Endodermal cell (in vitro differentiated cells): ENCODE measurements at places on chromosomes 13 and 19. TPM values are rescaled to one million over a fixed set of nuclear protein-coding genes. Genes with fewer than 3 reads are reported as not detected.
A peak's percentile ranks its signal among the peaks of the same experiment; 100 is the strongest.

The TEX29 gene
- 0.47 TPM in 1 of 2 replicates, not detected in the other for total RNA-seq

The TBXA2R gene
- 0.29 and 0.50 TPM in 2 replicates for total RNA-seq

The CRX gene
- 0.44 to 10.2 TPM (median 0.74 TPM) in 3 replicates for total RNA-seq

The DNAAF3 gene
- total RNA-seq, result 5.0 and 5.9 TPM in 2 replicates

The AP1M2 gene
- total RNA-seq, result 145 to 152 TPM (median 146 TPM) in 3 replicates

DNA sequence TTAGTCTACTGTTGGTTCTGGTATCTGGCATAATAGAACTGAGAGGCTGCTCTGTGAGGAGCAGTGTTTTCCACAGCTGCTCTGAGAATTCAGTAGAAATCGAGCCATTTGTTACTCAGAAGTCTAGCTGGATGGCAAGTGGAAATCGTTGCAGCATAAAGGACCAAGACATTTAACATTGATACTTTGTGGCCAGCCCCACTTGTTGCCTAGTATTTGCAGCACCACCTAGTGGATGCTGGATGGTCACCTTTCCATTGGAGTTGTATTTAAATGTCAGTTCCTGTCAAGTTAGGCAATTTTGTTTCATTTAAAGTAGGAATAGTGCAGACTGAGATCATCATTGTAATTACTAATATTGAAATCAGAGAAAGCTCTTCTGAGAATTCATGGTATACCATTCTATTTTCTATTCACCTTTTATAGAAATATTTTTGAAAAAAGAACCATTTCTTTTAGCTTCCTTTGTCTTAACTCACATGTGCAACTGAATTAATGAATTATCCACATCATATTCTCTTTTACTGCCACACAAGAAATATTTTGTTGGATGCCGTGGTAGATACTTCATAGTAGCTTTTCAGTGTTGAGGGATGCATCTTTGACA lies 64.6 kb downstream of the PDS5B start:
- peak; percentile 78 for DNase-seq

GRCh38 chr13:110478405-110479214 lies 82.9 kb downstream of the RAB20 start:
- no peak for DNase-seq

DNA sequence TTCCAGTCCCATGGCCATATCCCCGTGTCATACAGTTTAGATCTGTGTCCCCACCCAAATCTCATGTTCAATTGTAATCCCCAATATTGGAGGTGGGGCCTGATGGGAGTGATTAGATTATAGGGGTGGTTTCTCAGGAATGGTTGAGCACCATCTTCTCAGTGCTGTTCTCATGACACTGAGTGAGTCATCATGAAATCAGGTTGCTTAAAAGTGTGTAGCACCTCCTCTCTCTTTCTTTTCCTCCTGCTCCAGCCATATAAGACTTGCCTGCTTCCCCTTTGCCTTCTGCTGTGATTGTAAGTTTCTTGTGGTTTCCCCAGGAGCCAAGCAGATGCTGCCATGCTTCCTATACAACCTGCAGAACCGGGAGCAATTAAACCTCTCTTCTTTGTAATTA lies 197.8 kb downstream of the NALCN start:
- no peak for DNase-seq

- DNase-seq, result peak; percentile 67
Observed at GRCh38 chr19:48716562-48717291, 2.8 kb downstream of the MAMSTR start.

DNA sequence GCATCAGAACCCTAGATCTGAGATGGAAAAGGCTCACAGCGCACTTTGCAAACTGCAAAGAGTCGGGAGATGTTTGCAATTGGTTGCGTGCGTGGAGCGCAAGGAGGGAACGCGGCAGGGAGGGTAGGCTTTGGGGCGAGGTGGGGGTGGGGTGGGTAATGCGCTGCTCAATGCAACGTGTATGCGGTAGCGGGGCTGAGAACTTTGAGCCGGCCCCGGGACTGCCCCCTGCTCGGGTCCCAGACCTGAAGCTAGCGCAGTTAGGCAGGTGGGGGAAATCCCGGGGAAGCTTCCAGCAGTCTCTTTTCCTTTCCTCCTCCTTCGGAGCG lies 971 bp downstream of the FOSB start:
- no peak for DNase-seq

- DNase-seq, result no peak
Observed at GRCh38 chr13:48576448-48577010, 43.6 kb upstream of the RCBTB2 start.

DNA sequence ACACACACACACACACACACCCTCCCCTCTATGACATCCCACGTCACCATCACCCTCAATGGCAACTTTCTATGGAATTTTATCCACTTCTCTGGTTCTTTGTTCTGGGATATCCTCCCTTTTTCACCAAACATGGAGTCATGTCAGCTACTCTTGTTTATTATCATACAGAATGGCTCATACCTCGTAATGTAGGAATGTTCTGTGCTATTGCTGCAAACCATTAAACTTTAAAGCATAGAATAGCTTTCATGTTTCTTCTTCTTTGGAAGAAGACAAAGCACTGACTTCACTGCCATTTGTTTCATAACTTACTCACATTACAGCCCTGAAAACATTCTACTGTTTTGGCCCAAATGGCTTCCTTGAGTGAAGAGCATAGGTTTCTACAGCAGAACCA lies 163.4 kb downstream of the FOXO1 start:
- DNase-seq, result no peak

DNA sequence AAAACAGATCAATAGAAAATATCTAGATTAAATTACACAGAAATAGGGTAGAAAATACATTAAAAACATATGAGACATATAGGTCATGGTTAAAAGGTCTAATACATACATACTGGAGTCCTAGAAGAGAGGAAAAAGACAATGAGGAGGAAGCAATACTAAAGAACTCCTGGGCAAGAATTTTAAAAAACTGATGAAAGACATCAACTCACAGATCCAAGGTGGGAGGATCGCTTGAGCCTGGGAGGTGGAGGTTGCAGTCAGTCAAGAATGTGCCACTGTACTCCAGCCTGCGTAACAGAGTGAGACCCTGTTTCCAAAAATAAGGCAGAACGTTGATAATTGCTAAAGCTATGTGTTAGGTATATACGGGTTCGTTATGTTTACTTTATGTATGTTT lies 5.4 kb upstream of the KASH5 start:
- no peak for DNase-seq

DNA sequence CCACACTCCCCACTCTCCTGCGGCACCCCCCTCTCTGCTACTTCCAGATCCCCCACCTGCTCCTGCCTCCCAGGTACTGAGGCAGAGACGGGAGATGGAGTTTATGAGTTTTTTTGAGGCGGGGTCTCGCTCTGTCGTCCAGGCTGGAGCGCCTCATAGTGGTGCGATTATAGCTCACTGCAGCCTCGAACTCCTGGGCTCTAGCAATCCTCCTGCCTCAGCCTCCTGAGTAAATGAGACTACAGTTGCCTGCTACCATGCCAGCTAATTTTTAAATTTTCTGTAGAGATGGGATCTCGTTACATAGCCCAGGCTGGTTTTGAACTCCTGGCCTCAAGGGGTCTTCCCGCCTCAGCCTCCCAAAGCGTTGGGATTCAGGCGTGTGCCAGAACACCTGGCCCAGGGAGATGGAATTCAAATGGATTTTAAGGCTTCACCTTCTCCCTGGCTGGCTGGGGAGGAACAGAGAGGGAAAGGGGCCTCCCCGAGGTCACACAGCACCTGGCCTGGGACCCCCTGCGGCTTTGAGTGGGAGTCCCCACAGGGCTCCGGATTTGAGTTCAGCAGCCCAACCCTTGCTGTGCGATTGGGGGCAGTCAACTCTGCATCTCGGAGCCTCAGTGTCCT lies 19.5 kb upstream of the TNFAIP8L1 start:
- DNase-seq, result no peak
